ENCODE measurements at places on chromosomes 4 and X. TPM values are rescaled to one million over a fixed set of nuclear protein-coding genes. Genes with fewer than 3 reads are reported as not detected.

The SLC4A4 gene
- 0.88 TPM for total RNA-seq

The GBA3 gene
- not detected for total RNA-seq

The PLP2 gene
- total RNA-seq = 54.4 TPM

The PPP2R2C gene
- total RNA-seq = 3.9 TPM

The TRIM60 gene
- total RNA-seq = 0.19 TPM

The AFF2 gene
- not detected for total RNA-seq

The OPN1MW3 gene
- total RNA-seq = not detected

The CT45A1 gene
- 103 TPM for total RNA-seq

Data from A375 (cell line).